Activated gamma-delta T cell (primary cell): ENCODE measurements at places on chromosomes 7 and 10.

- no peak for DNase-seq
Observed at GRCh38 chr10:99456931-99457288, 26.5 kb upstream of the GOT1 start.

DNA sequence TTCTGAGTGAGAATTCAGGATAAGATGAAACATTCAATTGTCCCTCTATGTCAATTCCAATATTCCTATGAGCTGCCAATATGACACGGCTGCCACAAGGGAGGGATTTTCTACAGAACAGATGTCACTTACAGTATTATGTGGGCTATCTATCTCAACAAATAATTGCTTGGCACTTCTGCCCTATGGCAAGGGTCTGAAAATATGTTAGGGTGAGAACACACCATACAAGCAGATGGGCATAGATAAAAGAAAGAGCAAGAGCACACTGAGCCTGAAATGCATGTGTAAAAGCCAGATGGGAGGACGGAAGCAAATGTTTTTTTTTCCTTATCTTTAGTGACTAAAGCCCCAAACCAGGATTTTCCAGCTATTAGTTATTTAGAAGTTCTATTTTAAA is 70.1 kb upstream of the TFEC start:
- no peak for DNase-seq

- no peak for DNase-seq
Observed at GRCh38 chr7:80372415-80372814, 139.4 kb downstream of the GNAT3 start.

DNA sequence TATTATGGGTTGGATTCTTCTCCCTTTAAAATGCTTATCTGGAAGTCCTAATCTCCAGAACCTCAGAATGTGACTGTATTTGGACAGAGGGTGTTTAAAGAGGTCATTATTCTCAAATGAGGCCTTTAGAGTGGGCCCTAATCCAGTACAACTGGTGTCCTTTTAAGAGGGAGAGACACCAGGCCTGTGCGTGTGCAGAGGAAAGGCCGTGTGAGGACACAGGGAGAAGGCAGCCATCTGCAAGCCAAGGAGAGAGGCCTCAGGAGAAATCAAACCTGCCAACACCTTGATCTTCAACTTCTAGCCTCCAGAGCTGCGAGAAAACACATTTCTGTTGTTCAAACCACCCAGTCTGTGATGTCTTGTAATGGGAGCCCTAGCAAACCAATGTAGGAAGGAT is 235.4 kb upstream of the MYO3A start:
- DNase-seq = no peak

DNA sequence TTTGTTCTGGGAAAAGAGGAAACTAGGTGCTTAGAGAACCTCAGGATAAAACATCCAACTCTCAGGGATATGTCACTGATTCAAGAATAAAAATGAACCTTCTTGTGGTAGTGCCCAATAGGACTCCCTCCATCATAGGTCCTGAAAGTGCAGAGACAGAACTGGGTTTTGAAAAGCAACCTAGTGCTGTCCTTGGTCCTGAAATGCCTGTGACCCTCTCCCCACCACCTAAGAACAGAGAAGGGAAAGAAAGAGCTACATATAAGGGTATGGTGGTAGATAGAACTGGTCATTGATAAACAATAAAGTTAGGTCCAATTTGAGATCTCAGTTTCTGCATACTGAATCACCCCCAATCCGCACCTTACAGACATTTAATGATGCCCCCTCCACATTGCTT is 953.3 kb downstream of the XPNPEP1 start:
- no peak for DNase-seq

DNA sequence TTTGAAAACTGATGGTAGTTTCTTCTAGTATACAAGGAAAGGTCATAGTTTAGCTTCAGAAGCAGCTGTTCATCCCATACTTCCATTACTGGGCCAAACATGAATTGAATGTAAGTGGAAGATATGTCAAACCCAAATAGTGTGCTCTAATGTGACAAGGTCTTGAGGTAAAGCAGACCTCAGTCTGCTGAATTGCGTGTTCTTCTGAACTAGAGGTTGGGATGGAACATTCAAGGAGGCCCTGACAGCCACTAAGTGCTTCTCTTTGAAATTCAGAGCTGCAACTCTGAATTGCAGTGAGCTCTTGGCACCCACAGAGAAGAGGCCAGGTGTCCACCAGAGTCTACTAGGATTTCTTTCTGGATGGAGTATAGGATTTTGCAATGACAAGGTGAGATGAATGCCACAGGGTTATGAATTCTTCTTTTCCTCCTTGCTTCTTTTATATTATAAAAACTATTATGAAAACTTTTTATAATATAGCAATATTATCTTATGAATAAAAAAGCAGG is 98.5 kb downstream of the IDE start:
- DNase-seq = no peak

- no peak for DNase-seq
Observed at GRCh38 chr7:1418505-1419309, 40.6 kb downstream of the MICALL2 start.

DNA sequence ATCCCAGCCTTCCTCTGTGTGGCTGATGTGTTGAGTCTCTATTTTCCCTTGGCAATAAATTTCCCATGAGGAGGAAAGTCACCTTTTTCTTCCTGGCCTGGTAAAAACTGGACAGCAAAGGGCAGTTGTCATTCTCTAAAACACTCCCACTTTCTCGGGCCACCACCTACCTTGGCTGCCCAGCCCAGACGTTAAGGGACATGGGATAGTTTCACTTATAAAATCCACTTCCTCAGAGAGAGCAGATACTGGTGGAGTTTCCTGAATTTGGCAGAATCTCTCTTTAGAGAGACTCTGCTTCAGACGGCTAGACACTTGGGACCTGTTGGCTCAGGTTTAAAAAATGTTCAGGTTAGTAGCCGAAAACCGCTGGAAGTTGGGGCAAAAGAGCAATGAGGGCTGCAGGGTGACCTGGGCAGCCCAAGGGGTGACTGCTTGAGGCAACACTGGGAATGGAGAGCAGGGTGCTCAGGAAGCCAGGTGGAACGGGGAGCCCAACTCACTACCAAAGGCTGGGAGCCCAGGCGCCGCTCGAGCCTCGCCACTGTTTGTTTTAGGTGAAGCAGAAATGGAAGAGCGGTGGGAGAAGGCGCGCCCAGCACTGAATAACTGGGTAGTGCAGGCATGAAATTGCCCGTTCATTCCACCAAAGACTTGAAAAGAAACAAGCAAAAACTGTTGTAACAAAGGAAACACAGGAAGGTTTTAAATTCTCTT is 186.1 kb downstream of the TRIL start:
- no peak for DNase-seq

DNA sequence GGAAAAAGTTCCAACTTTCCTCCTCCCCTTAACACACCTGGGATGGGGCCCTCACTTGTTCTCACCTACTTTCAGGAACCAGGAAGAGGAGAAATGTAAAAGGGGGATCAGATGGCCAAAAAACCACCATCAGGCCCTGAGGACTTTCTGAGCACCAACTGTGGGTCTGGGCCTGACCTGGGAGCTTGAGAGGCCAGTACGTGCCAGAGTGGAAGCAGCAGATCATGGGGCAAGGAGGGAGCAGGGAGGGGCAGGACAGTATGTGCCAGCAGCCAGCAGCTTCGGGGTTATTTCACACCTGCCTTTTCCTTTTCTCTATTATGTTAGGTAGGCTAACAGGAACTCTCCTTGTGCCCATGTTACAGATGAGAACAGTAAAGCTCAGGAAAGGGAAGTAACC is 118.8 kb upstream of the UNC5B start:
- DNase-seq = no peak

DNA sequence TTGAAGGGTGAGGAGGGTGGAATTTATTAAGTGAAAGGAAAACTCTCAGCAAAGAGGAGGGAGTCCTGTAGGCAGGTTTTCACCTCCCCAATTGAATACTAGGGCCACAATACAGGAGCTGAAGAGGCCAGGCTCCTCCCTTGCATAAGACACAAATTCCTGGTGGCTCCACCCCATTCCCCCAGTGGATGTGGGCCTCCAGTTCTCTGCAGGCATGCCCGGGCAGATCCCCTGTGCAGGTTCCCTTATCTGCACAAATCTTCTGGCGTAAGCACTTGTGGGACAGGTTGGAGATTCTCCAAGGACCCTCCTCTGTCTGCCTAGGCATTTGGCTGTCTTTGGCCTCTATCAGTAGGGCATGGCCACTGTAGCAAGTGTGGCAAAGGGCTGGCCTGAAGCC is 847.1 kb upstream of the MBL2 start:
- DNase-seq = no peak

GRCh38 chr7:85593355-85593754 is 406.5 kb upstream of the SEMA3D start:
- DNase-seq = no peak

DNA sequence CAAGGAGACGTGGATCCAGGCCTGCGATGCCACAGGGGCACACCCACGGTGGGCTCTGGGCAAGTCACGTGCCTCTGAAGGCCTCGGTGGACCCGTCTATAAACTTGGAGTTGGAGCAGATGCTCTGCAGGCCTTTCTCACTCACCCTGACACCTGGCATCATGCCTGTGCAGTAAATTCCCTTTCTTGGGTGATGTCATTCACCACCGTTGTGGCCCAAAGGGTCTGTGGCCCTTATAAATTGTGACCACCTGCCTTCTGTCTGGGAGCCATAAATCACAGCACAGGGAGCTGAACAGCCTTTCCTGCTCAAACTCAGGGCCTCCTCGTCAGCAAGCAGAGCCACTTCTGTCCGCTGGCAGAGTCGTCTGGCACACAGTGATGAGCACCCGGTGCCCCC is 52.2 kb downstream of the GPAM start:
- DNase-seq = no peak

DNA sequence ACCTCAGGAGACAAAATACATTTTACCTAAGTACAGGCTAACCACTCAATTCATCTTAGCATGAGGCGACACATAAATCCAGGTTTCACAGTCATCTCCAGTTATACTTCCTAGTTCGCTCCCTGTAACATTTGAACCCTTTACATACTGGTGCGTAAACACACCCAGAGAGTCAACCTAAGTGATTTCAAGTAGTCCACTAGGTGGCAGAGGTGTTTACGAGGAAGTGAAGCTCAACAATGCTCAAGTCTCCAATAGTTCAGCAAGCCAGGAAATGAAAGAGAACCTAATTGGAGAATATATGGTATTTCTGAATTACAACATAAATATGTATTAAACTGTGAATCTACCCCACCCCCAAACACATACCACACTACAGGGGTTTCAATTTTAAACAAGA is 76.3 kb upstream of the ABCB5 start:
- DNase-seq = no peak

- DNase-seq = no peak
Observed at GRCh38 chr7:127644484-127644883, 7.5 kb upstream of the SND1 start.

- no peak for DNase-seq
Observed at GRCh38 chr7:108603656-108604306, 34.1 kb downstream of the DNAJB9 start.

DNA sequence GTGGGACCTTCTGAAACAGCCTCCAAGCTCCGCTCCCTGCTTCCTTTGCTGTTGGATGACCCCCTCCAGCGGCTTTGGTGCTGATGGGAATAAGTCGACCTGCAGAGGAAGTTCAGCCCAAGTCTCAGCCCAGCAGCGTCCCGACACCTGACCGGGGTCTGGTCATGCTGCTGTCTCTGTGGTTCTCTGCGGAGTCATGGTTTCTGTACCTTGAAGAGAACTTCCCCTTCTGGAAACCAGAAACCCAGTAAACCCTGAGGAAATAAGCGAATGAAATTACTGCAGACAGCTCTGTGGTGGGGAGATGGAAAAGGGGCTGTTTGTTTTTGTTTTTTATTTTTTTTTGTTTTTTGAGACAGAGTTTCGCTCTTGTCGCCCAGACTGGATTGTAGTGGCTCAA is 18.3 kb upstream of the ZNF12 start:
- DNase-seq = no peak

DNA sequence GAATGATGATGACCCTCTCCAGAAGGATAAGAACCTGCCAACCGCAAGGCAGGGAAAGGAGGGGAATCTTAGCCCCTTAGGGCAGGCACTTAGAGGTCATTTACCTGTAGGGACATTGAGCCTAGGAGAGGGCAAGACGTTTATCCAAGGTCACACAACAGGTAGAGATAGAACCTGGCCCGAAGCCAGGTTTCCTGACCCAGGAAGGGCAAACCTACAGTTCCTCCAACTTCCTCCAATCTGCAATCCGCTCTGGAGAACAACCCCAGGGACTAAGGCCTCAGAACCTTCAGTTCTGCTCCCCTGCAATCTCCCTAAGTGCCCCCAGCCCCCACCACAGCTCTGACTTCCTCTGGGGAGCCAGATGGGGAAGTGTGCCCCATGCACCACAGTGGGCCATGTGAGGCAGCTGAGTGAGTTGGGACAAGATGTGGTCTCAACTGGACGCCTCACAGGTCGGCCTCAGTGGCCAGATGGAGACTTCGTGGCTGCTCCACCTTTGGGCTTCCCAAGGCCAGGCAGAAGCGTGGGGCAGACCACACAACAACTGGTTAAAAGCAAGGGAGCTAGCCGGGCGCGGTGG is 1.4 kb upstream of the PSAP start:
- DNase-seq = no peak

DNA sequence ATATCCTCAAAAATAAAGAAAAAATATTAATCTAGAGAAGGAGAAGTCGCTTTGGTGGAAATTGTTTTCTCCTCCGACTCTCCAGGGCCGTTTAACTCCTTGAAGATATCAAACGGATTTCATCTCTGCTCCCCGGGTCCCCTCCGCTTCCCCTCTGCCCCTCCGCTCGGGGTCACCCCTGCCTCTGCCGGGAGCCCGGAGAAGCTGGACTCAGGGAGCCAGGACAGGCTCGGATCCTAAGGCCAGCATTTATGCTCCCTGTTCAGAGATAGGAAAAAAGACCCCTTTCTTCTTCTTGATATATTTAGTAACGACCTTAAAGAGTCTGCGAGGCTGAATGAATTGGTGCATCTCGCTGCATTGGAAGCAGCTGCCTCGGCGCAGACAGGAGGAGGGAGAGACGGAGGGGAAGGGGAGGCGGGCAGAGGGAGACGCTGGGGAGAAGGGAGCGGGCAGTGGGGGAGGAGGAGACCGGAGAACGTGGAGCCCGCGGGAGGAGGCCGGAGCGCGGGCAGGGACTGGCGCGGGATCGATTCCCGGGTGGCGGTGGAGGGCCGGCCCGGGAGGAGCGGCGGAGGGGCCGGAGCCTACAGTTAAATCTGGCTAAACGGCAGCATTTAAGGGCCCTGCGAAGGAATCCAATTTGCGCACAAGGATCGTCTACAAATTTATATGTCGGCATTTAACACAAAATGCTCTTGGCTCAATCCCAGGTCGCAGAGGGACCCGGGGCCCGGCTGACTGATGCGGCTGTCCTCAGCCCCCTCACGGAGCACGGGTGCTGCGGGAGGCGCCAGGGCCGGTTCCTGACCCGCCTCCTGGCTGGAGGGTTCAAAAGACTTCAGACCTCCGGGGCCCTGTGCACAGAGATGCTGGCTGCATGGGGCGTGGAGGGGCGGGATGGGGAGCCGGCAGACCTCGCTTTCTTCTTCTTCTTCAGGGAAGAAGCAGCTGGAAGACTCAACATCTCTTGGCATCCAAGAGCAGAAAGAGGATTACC is 55.6 kb downstream of the CRTAC1 start:
- DNase-seq = no peak

- no peak for DNase-seq
Observed at GRCh38 chr10:21754410-21755011, 220.5 kb downstream of the MLLT10 start.

GRCh38 chr10:22912763-22913384 is 15.0 kb upstream of the ARMC3 start:
- DNase-seq = no peak
